Left renal pelvis (tissue), 4 donors: ENCODE measurements at places on chromosomes 13 and 19.

DNA sequence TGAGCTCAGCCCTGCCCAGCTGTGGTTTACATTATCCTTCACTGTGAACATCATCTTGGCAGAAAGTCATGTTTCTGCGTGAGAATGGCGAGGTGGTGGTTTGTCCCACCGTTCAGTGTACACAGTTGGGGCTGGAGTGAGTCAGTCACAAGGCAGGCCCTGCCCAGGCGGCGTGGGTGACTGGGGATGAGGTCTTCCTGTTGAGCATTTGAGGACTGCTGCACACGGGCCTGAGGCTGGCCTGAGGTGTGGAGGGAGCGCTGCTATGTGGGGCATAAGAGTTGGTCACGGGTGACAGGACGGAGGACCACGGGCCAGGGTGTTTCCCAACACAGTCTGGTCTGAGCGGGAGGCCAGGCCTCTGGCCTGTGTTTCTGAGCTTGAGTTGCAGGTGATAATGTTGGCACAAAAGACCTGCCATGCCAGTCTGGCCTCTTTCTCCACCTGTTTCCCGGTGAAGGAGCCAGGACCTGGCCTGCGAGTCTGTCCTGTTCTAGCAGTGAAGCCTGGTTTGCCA is 13.4 kb upstream of the C19orf33 start:
- DNase-seq, result no peak

- DNase-seq, result no peak
Measured at GRCh38 chr13:81493144-81493543, 1152.2 kb upstream of the SPRY2 start.

DNA sequence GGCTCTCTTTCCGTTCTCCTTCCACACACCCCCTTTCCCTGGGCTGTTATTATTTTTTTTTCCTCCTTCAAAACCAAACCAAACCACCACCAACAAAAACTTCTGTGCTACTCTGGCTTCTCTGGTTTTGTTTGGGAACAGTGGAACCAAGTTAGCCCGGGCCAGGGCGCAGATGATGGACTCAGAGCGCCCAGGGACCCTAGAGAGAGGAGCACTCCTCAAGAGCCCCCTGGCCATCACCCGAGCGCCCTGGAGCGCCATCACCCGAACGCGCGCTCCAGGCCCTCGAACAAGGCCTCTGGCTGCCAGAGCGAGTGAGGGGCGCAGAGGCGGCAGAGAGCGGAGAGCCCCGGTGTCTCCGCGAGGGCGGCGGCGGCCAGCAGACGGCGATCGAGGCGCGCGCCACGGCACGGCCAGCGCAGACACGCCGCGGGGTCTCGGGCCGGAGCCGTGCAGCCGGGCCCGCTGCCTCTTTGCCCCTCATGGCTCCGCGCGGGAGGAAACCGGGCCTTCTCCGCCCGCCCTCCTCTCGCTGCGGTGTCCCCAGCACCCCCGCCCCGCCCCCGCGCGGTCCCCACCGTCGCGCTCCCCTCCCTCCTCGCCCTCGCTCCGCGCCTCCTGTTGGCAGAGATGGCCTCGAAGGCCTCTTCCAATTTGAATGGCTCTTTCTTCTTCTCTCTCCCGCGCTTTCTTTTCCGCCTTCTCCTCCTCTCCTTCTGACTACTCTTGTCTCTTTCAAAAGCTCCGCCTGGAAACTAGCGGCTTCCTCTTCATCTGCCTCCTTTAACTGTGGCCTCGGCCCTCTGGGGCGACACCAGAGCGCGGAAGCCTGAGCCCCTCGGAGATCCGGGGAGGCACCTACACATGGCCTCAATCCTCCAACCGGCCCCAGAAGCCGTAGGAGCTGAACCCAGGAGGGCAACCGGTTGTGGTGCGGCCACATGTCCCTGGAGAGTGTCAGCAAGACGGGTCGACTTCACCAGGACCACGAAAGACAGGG is 4.1 kb upstream of the SOX1 start:
- no peak for DNase-seq

- DNase-seq, result no peak
Measured at GRCh38 chr19:45638930-45639729, at the start of gene EML2. Gene EML2, minus strand, starts transcription at chr19:45639397. Its CDS starts 21 bp downstream, at chr19:45639376.

GRCh38 chr19:47489072-47489914 is 5.3 kb upstream of the KPTN start:
- DNase-seq, result no peak
